ENCODE measurements at places on chromosomes 6 and 20.

DNA sequence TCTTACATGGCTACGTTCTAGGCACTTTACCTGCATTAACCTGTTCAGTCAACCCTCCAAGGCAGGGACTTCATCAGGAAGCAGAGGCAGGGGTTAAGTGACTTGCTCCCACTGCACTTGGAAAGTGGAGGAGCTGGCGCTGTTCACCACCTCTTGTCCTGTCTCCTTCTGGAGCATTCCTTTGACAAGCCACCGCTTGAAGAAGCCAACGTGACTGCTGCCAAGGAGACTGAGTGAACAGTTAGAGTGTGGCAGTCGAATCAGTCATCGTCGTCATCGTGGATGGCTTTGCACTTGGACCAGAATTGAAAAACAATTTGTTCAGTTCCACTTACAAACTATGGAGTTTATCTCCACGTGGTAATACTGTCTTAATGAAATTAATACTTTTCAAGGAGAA, 60.9 kb downstream of the TULP4 start:
- no peak for DNase-seq

GRCh38 chr6:91781946-91782345, 1195.1 kb upstream of the MAP3K7 start:
- DNase-seq = no peak

- no peak for DNase-seq
Measured at GRCh38 chr6:36685926-36686667, 7.6 kb downstream of the CDKN1A start.

DNA sequence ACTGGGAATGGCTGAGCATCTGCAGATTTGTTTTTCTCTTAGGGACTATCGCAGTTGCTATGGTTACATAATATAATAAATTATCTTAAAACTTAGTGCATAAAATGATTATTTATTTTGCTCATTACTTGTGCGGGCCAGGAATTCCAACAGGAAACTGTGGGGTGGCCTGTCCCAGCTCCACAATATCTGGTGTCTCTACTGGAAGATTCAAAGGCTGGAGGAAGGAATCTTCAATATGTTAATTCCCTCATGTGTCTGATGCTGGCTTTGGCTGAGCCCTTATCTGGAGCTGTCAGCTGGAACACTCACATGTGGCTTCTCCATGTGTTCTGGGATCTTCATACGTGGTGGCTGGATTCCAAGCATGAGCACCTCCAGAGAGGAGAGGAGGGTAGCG, 23.9 kb upstream of the B3GAT2 start:
- no peak for DNase-seq

- DNase-seq = peak; percentile 34
Measured at GRCh38 chr20:51930775-51931174, 128.5 kb upstream of the SALL4 start.

DNA sequence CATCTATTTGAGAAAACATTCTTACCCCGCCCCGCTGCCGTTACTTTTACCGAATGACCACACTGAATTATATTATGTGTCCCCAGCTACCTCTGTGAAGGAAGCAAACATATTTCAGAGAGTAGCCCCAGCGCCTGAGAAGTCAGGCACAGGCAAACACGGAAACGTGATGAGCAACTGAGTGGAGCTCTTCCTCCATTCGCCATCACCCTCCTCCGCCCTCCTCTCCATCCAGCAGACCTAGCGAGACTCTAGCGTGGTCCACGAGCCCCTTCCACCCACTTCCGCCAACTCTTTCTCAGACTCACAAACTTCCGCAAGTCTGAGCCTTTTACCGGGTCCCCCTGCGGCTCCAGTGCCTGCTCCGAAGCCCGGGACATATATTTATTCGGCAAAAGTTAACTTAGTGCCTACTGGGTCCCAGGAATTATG, 582 bp downstream of the SNRPB start:
- DNase-seq = peak; percentile 78

GRCh38 chr6:14079433-14079832, 38.1 kb upstream of the CD83 start:
- no peak for DNase-seq

DNA sequence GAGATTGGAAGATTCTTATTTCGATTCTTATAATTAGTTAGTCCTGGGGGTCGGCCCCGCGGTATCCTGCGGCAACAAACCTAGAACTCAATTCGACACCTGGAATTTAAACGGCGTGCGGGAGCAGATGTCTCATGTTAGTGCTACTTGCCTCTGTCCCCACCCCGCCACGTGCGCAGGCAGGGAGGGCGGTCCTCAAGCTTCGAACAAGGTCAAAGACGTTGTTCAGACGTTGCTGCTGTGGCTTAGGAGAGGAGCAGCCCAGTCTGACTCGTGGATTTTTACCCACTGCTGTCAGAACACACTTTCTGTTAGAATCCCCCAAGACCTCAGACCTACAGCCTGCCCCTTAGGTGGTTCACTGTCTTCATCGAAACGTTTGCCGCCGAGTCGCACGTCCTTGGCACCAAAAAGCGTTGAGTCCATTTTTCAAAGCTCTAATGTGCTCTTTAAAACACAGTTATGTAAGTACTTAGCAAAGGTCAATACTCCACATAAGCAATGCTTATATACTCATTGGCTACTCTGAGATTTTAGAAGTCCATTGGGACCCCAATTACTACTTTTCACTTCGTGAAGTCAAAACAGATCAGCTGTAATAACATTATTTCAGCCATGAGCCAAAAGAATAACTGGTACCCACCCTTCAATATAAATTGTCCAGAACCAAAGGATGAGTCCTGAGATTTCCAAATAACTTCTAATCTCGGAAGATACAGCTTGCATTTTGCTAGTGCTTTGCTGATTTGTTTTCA, 2.7 kb upstream of the C6orf62 start:
- DNase-seq = no peak

Measured in dermis microvascular lymphatic vessel endothelial cell (primary cell).